ENCODE measurements at places on chromosomes 7 and 10.

DNA sequence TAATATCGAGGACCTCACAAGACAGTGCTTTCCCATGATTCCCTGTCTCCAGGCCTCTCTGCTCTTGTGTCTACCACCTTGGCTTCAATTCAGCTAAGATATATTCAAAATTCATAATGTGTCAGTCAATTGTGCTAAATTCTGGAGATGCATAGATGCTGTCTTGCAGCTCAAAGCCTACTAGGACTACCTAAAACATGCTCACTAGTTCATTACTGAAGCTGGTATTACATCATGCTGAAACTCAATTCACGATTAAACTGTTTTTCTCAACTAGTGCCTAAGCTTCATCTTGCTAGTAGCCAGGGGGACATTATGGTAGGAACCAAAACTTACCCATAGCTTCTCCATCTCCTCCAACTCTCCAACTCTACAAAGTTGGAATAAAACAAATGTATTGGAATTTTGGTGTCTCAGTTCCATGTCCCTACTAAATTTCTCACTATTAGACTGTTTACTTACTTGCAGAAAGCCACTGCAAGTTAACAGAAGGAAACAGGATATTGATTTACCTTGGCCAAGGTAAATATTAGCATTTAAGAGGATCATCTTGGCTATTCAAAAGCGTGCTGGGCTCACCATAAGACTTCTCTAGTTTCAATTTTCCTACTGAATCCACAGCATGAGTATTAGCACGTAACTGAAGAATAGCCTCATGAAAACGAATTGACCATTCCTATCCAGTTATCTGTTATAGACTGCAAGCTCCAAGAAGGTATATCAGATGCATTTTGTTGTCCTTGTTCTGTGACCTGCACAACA, 53.6 kb downstream of the CREB3L2 start:
- no peak for DNase-seq

DNA sequence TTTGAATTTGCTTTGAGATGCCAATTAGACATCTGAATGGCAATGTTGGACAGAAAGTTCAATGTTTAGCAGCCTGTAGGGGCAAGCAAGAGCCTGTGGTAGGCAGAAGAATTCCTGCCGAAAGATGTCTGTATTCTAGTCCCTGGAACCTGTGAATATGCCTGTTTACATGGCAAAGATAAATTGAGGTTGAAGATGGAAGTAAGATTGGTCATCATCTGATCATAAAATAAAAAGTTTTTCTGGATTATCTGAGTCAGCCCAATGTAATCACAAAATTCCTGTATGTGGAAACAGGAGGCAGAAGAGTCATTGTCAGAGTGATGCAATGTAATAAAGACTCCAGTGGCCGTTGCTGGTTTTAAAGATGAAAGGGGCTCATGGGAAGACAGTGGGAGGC, 430.5 kb downstream of the MDFIC start:
- DNase-seq, result no peak

GRCh38 chr7:141541375-141541774, 9.8 kb upstream of the AGK start:
- DNase-seq, result no peak

GRCh38 chr7:143300959-143301935, 13.1 kb downstream of the CASP2 start:
- no peak for DNase-seq

- no peak for DNase-seq
Observed at GRCh38 chr10:73648975-73649829, 6.6 kb downstream of the SYNPO2L start.

DNA sequence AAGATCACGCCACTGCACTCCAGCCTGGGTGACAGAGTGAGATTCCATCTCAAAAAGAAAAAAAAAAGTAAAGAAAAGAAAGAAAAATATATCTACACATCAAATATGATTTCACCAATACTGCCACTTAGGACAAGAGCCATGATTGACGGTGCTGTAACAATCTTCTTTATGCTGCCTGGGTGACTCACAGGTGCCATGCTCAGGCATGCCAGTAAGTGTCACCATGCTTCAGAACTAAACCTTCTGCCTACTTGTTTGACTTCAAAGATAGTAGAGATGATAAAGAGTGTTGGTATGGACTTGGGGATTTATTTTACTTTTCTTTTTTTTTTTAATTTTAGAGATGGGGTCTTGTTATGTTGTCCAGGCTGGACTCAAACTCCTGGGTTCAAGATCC, 33.6 kb upstream of the DNMBP start:
- DNase-seq, result no peak

GRCh38 chr7:101527844-101528667, 101.0 kb downstream of the MYL10 start:
- no peak for DNase-seq
